ENCODE measurements at places on chromosomes 11 and 22. TPM values are rescaled to one million over a fixed set of nuclear protein-coding genes. Genes with fewer than 3 reads are reported as not detected.

The MIAT gene
- 0.59 TPM for total RNA-seq

The MS4A6E gene
- not detected for total RNA-seq

The CDC42EP2 gene
- total RNA-seq = 39.6 TPM

The CLMP gene
- 98.6 TPM for total RNA-seq

The TNNI2 gene
- not detected for total RNA-seq

The NLRP6 gene
- total RNA-seq = 1.1 TPM

The FAM83F gene
- 11.2 TPM for total RNA-seq

The SCGB1D2 gene
- total RNA-seq = not detected

The WNT11 gene
- 14.2 TPM for total RNA-seq

The GAS2 gene
- 9.3 TPM for total RNA-seq

The RBM14 gene
- total RNA-seq = 59.0 TPM
